CD8-positive, alpha-beta T cell (primary cell): ENCODE measurements at places on chromosomes 6 and 20.

GRCh38 chr6:42100029-42100901, 42.2 kb downstream of the C6orf132 start:
- DNase-seq = no peak

DNA sequence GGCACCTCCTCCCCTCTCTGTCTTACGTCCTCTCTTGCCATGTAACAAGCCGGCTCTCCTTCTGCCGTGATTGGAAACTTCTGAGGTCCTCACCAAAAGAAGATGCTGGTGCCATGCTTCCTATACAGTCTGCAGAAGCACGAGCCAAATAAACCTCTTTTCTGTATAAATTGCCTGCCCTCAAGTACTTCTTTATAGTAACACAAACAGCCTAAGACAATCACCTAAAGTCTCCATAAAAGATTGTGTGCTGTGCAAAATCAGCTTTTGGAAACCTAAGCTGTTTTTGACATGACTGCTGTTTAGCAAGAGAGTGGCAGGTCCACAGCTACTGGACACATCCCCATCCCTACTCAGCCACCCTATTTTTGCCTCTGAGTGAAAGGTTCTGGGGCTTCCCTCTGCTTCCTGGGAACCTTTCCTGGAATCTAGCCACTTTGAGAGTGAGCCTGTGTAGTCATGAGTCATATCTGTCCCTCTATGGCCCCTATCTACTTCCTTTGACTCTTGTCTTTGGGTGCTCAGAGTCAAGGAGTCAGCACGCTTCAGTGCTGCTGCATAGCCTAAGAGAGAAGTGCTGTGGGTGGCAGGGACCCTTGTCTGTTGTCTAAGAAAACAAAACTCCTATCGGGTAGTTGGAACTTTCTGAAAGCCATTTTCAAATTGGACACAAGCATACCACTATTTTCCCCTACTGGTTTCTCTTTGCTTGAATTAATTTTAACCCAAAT, 110.0 kb downstream of the PPP1R14C start:
- no peak for DNase-seq

GRCh38 chr20:36631646-36632045, 14.3 kb downstream of the SLA2 start:
- no peak for DNase-seq

DNA sequence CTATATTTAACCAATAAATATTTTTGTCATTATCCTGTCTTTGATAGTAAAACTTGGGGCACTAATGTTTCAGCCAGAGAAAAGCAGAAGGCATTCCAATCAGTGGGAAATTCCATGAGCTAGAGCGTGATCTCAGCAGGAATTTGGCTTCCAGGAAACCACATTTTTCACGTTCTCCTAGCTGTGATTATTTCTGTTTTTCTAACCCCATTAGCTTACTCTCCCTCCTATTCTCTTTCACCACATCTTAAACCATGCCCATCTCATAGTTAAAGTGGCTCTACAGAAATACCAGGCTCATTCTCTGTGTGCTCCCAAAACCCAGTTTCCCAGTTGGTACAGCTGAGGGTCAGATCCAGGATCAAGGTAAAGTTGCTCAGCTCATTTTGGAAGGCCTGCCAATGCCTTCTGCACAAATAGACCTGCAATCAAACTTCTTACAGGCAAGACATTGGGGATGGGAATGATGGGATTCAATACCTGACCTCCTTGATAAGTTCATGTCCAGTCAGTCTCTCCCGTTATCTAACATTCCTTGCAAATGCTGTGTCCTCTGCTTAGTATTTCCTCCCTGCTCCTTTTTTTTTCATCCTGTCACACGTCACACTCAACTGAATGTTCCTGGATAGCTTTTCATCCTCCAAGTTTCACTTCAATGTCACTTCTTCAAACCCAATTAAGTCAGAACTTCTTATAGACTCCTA, 33.1 kb upstream of the TMEM30A start:
- DNase-seq = no peak

- no peak for DNase-seq
Observed at GRCh38 chr6:129954749-129955431, 63.5 kb upstream of the L3MBTL3 start.

GRCh38 chr20:6034134-6034969, 19.5 kb downstream of the LRRN4 start:
- DNase-seq = no peak

DNA sequence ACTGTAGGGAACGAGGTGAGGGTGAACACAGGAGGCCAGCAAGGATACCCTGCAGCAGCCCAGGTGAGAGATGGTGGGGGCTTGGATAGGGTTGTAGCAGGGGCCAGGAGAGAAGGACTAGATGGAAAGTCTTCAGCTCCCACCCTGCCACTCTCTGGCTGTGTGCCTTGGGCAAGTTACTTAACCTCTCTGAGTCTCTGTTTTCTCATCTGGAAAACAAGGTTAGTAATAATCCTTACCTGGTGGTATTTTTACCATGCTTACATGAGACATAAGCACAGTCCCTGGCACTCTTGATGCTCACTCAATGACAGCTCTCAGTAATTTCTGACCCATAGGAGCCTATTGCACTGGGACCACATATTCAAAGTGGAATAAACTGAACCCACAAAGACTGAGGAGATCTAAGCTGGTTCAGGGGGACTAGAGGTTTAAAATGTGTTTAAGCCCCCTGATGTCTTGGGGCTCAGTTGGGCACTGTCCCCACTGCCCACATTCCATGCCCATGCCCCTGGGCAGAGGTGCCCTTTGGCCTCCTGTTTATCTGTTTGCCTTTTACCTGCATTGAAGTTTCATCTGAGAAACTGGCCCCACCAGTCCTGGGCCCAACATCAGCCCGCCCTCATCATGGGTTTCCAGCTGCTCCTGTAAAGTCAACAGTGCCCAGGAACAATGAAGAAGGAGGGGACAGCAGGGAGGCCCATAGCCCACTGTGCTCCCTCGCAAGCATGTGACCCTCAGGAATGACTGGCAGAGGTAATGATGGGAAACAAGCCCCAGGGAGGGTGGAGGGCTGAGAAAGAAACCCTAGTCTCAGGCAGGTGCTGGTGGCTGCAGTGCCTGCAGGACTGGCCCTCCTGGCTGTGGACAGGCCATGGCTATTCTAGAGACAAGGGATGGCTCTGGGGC, 104.0 kb downstream of the VEGFA start:
- DNase-seq = no peak

GRCh38 chr6:118903138-118903537, 9.2 kb downstream of the ASF1A start:
- no peak for DNase-seq

- no peak for DNase-seq
Observed at GRCh38 chr6:24188578-24189080, 62.6 kb downstream of the NRSN1 start.

DNA sequence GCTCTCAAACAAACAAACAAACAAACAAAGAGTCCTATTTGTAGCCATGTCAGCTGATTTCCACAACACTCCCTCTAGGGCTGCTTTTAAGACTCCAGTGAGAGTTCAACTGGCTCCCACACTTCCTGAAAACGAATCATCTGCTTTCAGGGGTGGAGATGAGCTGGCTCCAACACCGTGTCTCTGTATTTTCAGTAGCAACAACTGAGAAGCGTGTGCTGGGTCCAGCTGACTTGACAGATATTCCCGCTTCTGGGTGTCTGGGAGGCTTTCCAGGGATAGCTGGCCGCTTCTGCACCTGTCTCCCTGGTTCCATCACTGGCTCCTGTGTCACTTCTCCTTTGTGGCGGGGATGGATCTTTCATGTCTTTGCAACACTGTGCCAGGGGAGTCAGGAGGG, 272.5 kb upstream of the SOX4 start:
- DNase-seq = no peak

DNA sequence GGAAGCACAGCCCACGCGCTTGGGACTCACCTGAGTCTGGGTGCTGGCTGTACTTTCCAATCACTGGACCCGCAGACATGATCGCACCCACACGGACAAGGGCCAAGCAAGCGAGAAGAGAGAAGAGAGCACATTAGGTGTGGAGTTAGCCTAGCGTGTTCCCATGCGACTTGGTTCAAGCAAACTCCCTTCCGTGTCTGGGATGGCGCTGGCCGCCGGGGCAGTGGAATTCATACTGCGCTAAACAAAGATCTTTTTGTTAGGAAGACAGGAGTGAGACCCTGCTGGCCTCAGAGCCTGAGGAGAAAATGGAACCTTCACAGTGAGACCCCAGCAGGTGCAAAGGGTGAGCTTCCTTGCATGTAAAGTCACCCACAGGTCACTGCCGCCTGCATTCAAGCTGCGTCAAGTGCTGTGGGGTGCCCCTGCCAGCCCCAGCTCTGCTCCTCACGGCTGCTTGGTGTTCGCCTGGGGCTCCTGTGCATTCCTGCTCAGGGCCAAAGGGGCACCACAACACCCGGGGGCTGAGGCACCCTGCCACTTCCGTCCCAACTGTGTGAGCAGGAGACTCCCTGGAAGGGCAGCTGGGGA, 26.4 kb downstream of the PSMG4 start:
- DNase-seq = no peak

GRCh38 chr6:149147938-149148718, 169.4 kb upstream of the TAB2 start:
- DNase-seq = peak; percentile 28
